ENCODE measurements at places on chromosomes 7 and 10. TPM values are rescaled to one million over a fixed set of nuclear protein-coding genes. Genes with fewer than 3 reads are reported as not detected.
A peak's percentile ranks its signal among the peaks of the same experiment; 100 is the strongest.

DNA sequence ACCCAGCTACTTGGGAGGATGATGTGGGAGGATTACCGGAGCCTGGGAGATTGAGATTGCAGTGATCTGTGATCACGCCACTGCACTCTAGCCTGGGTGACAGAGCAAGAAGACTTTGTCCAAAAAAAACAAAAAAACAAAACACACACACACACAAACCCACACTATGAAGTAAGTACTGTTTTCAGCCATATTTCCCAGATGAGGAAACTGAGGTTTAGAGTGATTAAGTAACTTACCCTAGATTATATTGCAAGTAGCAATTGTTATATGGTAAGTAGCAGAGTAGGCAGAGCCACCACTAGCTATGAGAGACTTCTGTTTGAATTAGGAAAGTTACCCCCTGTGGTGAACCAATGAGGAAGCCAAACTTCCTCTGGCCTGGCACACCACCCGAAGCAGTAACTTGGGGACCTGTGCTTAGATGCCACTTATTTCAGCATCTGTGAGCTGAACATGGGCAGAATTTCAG lies 61.9 kb downstream of the MCU start:
- no peak for DNase-seq

GRCh38 chr10:24039315-24039714 lies 169.6 kb upstream of the KIAA1217 start:
- no peak for DNase-seq

DNA sequence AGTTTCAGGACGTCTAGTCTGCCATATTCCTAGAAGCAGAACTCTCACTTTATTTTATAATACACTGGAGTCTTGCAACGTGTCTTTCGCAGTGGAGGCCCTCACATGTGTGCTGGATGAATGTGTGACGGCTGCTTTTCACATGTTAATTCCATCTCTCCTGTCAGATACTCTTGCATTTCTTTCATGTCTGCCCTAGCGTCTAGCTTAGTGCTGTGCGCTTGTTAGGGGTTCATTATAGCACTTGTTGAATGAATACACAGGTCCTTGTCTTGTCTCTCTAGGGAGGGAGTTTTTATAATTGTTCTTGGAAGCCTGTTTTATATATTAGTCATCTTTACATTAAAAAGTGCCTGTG lies 94.4 kb downstream of the MAP3K8 start:
- DNase-seq: no peak

DNA sequence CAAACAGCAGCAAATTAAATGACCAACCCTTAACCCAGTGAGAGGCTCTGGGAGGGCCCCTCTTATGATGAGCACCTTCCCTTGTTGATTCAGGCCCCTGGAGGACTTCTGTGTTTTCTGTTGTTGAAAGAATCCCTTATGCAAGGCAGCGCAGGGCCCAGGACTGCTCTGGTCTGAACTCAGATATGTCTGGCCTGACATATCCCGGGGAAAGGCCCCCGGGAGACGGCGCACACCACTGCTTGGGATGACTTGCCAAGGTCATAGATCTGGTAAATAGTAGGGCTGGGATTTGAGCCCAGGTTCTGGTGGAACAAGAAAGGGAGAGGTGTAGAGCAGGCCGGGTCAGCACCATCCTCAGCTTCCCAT lies 124.0 kb downstream of the AOAH start:
- DNase-seq: no peak

- DNase-seq: no peak
These were observed 53.5 kb downstream of the SNX10 start for GRCh38 chr7:26345202-26345601.

- DNase-seq: peak; percentile 51
These were observed 114.5 kb upstream of the INHBA start for GRCh38 chr7:41817386-41817785.

DNA sequence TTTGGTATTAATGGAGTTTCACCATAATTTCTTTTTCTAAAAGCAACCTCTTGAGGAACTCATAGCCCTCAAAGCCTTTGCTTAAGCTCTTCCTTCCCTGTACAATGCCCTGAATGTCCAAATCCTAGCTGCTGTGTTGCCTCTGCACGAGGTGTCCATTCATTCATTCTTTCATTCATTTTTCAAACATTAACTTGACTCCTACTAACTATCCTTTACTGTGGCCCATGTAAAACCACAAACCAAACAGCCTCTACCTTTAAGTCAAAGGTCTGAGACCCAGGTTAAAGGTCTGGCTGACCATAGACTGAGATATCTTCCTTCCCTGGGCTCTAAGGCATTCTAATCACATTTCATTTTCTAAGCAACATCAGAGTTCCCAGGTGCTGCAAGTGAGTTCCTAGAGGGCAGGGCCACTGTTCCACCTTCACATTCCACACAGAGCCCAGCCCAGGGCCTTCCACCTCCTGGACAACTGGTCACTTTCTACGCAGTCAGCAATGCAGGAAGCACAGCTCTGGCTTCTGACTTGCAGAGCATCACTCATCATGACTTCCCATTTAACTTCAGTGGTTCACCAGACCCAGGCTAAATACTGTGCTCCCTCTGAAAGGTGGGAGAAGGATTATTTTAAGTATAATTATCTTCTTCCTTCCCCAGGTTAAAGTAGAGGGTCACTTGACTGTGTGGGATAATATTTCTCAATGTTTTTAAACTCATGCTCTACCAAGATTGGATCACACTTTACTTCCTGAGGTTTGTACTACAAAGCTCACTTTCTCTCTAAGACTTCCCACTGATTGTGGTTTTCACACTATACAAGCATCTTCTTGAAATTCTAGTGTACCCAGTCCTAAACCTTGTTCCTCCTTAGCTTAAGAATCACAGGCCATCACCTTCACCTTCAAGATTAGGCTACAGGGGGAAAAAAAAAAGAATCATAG lies 19.1 kb downstream of the ATXN7L1 start:
- no peak for DNase-seq

- no peak for DNase-seq
These were observed 35.3 kb downstream of the CDC14C start for GRCh38 chr7:48959676-48960075.

Gene AMPH
- total RNA-seq: not detected

Gene NYAP1
- total RNA-seq: not detected

Gene DAGLB
- 31.3 TPM for total RNA-seq
